Motor neuron (in vitro differentiated cells): ENCODE measurements at places on chromosomes 3 and 15. TPM values are rescaled to one million over a fixed set of nuclear protein-coding genes. Genes with fewer than 3 reads are reported as not detected.

DNA sequence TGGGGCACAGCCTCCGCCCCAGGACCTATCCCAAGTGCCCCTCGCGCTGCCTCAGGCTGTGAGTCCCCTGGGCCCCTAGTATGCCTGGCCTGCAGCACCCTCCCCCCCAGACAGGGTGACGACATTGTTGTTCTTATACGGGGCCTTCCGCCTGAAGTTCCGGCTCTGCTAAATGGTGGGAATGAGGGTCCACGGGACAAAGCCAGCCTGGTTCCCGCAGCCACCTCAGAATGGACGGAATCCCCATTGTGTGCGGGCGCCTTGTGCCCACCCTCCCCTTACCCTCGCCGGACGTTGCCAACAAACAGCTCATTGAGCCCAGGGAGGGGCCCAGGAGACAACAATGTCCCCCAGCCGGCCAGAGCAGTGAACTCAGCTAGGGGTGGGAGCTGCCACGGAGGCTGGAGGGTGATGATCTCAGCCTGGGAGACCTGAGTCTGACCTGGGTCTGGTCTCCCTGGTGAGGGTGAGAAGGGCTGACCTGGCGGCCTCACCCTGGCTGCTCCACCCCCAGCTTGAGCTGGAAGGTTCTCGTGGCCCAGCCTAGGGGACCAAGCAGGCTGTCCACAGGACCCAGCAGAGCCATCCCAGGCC, 10.2 kb upstream of the DLL4 start:
- peak; percentile 73 for ATAC-seq

GRCh38 chr3:183537295-183537730, 18.2 kb downstream of the KLHL6 start:
- ATAC-seq: no peak

DNA sequence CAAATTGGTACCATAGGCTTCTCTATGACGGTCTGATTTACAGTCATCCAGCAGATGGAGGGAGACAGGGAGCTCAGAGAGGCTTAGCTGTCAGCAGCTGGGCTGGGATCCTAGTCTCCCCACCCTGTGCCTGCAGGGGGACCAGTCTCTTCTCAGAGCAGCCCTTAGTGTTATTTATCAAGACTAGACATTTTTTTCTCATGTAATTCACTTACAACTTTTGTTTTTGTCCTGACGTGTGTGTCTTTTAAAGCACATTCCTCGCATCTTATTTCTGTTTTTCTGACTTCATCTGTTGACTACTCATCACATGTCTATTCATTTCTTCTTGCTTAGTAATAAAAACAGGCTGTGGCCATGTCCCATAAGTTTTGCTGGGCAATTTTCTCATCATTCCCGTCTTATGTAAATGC, 116.1 kb downstream of the KLF13 start:
- peak; percentile 63 for ATAC-seq

TJP1 gene
- 25.1 and 27.2 TPM in 2 replicates for total RNA-seq

DNA sequence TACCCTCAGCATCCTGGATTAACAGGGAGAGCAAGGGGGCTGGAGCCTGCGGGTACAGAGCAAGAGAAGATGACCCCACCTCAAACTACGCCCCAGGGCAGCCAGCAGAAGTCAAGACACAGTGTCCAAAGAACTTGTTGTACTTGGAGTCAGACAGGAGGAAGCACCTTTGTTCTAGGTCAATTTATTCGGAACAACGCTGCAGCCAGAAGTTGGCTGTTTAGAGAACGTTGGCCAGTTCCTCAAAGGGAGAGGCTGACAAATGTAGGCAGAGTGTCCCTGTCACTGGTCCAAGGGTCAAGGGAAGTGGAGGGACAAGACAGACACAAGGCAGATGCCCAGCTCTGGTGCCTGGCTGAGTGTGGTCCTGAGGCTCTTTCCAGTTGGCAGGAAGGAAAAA, 32.1 kb upstream of the PIAS1 start:
- no peak for ATAC-seq

- ATAC-seq: no peak
Measured at GRCh38 chr15:71296315-71296679, 181.0 kb downstream of the THSD4 start.
